HS-5 (cell line): ENCODE measurements at places on chromosomes 3 and 15.

- no peak for DNase-seq
Measured at GRCh38 chr15:68354268-68354667, 76.7 kb downstream of the FEM1B start.

- DNase-seq, result no peak
Measured at GRCh38 chr3:46927718-46928073, 48.8 kb downstream of the CCDC12 start.

DNA sequence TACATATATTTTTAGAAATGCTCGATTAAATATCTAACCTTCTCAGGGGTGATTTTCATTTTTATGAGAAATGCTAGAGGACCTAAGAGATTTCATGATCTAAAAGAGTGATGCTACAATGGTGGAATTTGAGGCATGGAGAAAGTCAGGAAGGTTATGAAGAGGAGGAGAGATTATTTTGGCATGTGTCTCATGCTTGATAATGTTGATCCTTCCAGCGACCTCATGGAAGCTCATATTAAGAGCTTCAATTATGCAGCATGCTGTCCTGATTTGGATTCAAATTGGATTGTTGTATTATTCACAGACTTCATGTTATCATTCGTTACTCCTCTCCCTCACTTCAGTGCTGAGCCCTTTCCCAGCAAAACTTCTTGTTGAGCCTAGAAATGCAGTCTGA is 112.5 kb downstream of the RAP2B start:
- no peak for DNase-seq

DNA sequence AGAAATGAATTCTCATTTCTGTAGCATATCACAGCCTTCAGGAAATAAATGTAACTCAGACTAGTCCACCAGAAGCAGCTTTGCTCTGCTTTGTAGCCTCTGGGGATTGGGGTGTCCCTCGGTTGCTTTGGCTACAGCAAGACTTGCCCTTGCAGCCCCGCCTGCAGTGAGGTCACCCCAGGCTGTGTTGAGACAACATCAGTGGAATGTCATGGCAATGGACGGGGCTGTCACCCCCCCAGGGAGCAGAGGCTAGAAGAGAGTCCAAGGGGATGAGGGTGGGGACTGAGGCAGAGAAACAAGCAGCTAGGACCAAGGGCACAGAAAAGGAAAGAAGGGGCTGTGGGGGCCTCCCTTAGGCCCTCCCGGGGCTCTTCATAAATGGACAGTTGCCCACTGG is 854 bp downstream of the CLEC3B start:
- DNase-seq, result no peak

- DNase-seq, result no peak
Measured at GRCh38 chr3:142613491-142613890, 17.3 kb downstream of the PLS1 start.

DNA sequence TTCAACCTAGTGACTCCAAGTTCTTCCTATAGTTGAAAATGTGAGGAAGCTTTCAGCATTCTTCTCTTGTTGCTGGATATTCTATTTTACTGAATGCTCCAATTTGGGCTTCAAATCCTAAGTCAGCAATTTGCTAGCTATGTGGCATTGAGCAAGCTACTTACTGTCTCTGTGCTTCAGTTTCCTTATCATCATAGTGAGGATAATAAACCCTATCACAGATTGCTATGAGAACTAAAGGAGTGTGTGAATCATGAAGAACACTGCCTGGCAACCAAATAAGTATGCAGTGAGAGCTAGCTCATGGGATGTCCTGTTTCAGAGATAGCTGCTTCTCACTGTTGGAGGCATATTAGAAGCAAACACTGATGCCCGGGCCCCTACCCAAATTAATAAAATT is 163.8 kb upstream of the CDIN1 start:
- DNase-seq, result no peak
